Activated CD8-positive, alpha-beta memory T cell treated with anti-CD3 and anti-CD28 coated beads, Interleukin-2, amount 10 ng/mL, durations not matched to agents 7 days and 5 days (primary cell): ENCODE measurements at places on chromosomes 7 and 10. TPM values are rescaled to one million over a fixed set of nuclear protein-coding genes. Genes with fewer than 3 reads are reported as not detected.

Gene ANKRD61
- 0.47 TPM for total RNA-seq

Gene PIK3CG
- total RNA-seq = 57.5 TPM

Gene MYL10
- total RNA-seq = not detected

Gene CUL1
- total RNA-seq = 84.3 TPM

Gene TMEM236
- total RNA-seq = 0.12 TPM

Gene ACTL6B
- not detected for total RNA-seq

Gene RAPGEF5
- 0.99 TPM for total RNA-seq

Gene OR6V1
- total RNA-seq = not detected

Gene SHH
- not detected for total RNA-seq

Gene KLF14
- total RNA-seq = not detected

Gene GARIN1A
- 0.47 TPM for total RNA-seq

Gene ELMO1
- 101 TPM for total RNA-seq

Gene CPXM2
- not detected for total RNA-seq

Gene EVX1
- total RNA-seq = not detected

Gene SPDYE2
- not detected for total RNA-seq

Gene ZNF727
- total RNA-seq = not detected

Gene GPNMB
- total RNA-seq = 0.82 TPM

Gene CPN1
- total RNA-seq = not detected

Gene SPDYE2B
- total RNA-seq = not detected

Gene SPAM1
- total RNA-seq = not detected

Gene ENKUR
- not detected for total RNA-seq

Gene ARHGEF35
- total RNA-seq = 1.7 TPM

Gene TAS2R41
- total RNA-seq = not detected

Gene DKK1
- total RNA-seq = not detected

Gene ST8SIA6
- not detected for total RNA-seq

Gene WASL
- 7.6 TPM for total RNA-seq

Gene RPEL1
- total RNA-seq = not detected

Gene FZD1
- not detected for total RNA-seq

Gene TMEM213
- 0.06 TPM for total RNA-seq

Gene PLEKHS1
- total RNA-seq = not detected

Gene LIPK
- total RNA-seq = not detected

Gene KAZALD1
- not detected for total RNA-seq

Gene AGMO
- total RNA-seq = not detected

Gene PIP
- not detected for total RNA-seq

Gene TAS2R4
- total RNA-seq = 0.82 TPM

Gene FAM180A
- total RNA-seq = not detected

Gene SNX10
- 42.8 TPM for total RNA-seq

Gene ADCYAP1R1
- total RNA-seq = not detected

Gene PNLIPRP1
- total RNA-seq = not detected

Gene CLEC5A
- not detected for total RNA-seq

Gene RASA4
- total RNA-seq = 39.3 TPM

Gene MRLN
- total RNA-seq = not detected
